ENCODE measurements at places on chromosomes 1 and 21. TPM values are rescaled to one million over a fixed set of nuclear protein-coding genes. Genes with fewer than 3 reads are reported as not detected.

TSNAX gene
- 26.4 TPM for total RNA-seq

DNA sequence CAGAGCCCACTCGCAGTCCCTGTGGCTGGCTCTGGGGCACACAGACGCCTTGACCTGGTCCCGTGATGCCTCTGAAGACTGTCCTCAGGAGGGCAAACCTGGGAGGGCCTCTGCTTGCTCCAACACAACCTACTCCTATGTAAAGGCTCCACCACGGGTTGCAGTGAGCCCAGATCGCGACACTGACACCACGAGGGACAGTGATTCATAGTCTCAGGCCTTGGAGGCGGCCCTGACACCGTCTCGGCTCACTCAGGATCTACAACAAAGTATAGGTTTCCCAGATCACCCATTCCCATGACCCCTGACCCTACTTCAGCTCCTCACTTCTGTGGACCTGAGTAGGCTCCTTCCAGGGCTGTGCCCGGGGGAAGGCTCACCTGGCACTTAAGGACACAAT, 28.0 kb downstream of the NOL9 start:
- no peak for DNase-seq

HMGN2 gene
- 562 TPM for total RNA-seq

DNA sequence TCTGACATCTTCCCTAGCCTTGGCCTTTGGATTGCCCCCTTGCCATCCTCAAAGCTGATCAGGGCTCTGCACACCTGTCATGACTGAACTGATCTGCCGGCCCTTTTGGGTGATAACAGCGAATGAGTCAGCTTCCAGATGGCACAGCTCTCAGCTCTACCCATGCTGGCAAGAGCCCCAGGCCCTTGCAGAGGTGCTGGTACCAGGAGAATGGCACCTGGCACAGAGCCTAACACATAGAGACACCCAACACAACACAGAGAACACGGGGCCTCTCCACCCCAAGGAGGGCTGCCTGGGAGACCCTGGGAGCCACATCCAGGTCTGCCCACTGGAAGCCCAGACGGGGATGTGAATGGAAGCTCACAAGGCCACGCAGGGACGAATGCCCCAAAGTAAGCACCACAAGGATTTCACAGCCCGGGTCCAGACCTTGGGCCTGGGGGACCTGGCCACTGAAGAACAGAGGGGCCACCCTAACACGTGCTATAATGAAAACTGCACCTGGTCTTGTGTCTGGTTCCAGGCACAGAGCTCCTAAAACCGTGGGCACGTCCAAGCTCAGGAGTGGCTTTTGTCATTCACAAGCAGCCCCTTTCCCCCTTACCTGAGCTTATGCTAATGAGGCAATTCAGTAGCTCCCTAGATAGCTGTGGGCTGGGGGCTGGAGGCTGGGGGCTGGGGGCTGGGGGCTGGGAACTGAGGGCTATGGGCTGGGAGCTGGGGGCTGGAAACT, 160.5 kb downstream of the NPHP4 start:
- no peak for DNase-seq

- peak; percentile 17 for DNase-seq
These were observed 1528.6 kb upstream of the TPTE start for GRCh38 chr21:8992731-8993174.

THEM5 gene
- total RNA-seq: not detected

PADI3 gene
- total RNA-seq: not detected

DNA sequence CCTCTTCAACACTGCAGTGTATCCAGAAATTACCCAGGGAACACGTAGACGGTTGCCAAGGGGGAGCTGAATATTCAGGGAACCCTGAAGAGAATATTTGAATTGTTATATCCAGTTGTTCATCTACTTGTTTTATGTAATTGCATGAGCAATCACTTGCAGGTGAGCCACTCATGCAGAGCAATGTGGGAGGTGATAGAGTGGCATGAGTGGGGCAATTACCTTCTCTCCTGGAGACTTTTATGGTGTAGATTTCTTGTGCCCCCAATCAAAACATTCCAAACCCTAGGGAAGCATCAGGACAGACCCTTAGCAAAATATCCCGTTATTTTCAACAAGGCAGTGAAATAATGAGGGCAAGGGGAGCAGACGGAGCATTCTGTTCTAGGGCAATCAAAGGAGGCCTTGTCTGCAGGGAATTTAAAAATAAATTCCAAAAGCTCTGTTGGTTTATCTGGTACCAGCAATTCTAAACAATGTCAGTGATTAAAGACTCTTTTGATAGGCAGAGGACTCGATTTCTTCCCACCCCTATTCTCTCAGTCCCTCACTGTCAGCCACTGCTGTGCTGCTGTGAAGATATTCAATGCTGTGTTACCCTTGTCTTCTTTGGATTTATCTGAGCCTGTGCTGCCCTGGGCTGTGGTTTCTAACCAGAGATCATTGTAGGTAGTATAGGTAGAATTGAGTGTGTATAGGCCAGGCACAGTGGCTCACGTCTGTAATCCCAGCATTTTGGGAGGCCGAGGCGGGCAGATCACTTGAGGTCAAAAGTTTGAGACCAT, 180.2 kb upstream of the MAP1LC3C start:
- DNase-seq: no peak

DSCAM gene
- not detected for total RNA-seq

DNA sequence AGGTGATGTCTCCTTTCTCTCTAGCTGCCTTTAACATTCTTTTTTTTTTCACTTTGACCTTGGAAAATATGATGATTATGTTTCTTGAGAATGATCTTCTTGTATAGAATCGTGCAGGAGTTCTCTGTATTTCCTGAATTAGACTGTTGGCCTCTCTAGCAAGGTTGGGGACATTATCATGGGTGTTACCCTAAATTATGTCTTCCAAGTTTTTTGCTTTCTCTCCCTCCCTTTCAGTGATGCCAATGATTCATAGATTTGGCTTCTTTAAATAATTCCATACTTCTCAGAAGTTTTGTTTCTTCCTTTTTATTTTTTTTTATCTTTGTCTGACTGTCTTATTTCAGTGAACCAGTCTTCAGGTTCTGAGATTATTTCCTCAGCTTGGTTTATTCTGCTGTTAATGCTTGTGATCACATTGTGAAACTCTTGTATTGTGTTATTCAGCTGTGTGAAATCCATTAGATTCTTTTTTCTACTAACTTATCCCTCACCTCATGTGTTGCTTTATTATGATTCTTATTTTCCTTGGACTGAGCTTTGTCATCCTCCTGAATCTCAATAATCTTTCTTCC, 268.4 kb upstream of the NRIP1 start:
- no peak for DNase-seq

HSPG2 gene
- total RNA-seq: 3,960 TPM

LDLRAD2 gene
- 0.42 TPM for total RNA-seq

DNA sequence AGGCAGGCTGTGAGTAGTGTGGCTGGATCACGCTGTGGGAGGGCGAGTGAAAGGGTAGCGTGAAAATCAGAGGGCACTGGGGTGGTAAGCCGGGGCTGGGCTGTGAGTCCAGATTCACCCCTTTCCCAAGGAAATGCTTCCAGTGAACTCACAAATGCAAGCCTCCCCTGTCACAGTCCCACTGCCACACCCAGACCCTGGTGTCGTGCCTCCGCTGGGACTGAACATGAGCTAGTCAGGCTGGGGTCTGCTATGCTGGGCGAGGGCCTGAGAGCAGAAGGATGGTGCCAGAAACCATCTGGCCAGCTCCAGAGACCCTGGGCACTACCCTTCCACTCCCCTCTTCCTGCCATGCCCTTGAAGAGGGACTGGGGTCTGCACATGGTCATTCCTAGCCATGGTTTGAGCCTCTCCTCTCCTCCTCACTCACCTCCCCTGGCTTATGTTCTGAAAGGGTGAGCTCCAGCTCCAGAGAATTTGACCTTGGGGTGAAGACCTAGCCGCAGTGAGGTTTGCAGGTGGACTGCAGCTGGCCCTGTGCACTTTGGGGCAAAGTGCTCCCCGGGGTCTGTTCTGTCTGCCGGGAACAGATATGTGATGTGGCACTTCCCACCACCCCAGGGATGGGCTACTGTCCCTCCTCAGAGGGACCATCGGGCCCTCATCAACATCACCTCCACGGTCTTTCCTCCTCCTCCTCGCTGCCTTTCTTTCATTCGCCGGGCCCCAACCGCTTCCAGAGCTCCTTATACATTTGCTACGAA, 365.6 kb downstream of the RPS6KC1 start:
- no peak for DNase-seq

DNA sequence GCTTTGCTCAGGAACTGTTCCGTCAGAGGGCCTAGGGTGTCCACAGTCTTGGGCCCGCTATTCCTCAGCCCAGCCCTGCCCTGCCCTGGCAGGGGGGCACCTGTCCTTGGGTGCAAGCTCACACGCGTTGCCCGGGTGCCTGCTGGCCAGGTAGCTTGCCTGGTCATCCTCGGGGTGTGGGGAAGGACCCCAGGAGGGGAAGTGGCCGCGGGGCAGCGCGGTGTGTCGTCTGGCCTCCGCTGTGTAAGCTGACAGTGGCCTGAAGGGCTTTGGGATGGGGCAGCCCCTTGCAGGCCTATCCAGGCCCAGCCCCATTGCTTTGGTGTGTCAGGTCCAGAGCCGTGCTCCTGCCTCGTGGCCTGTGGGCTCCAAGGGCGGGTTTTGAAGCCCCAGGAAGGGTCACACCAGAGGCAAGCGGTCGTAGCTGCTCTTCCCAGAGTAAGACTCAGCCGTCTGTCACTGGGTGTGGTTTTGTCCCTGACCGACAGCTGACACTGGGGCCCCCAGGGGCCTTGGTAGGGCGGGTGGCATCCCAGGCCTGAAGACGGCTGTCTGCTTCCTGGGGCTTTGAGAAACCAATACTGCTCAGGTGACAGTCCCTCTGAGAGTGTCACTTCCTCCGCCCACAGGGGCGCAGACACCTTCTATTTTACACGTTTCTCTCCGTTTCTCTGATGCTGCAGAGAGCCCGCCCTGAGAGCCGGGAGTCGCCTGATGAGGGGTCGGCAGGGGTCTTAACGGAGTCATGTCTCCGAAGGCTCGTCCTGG, 72.1 kb downstream of the SKI start:
- no peak for DNase-seq

DNA sequence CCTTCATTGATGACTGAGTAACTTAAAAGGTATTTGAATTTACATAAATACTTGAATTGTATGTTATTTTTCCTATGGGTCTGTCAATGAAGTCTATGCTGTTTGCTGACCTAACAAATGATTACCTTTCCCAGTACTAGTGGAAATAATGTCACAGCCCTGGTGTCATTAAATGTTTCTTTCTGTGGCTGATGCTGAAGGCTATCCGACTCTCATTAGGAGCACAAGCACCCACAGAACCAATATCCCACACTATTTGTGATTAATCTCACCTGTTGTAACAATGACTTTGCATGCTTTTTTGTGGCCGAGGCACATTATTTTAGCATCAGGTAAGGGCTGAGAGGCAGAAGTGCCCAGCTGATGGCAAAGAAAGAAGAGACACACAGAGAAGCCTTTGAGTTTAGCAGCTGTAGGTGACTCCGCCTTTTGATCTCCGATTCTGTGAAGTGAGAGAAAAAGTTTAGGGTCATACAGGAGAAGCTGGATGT, 25.8 kb upstream of the TRIM45 start:
- DNase-seq: no peak

DNA sequence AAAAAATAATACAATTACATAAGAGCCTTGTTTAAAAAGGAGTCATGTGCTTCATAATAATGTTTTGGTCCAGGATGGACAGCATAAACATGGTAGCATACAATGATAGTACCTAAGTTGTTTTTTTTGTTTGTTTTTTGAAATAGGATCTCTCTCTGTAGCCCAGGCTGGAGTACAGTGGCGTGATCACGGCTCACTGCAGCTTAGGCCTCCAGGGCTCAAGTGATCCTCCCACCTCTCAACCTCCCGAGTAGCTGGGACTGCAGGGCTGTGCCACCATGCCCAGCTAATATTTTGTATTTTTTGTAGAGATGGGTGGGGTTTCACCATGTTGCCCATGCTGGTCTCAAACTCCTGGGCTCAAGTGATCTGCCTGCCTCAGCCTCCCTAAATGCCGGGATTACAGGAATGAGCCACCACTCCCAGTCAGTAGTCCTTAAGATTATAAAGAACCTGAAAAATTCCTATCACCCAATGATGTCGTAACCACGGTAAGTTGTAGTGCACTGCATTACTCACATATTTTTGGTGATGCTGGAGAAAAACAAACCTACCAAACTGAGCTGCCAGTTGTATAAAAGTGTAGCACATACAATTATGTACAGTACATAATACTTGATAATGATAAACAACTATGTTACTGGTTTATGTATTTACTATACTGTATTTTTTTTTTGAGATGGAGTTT, 22.4 kb upstream of the RCOR3 start:
- DNase-seq: no peak

GRCh38 chr1:95168761-95169351, 51.7 kb downstream of the TLCD4 start:
- no peak for DNase-seq

CAMK2N1 gene
- 11.9 TPM for total RNA-seq

SEC22B gene
- 26.5 TPM for total RNA-seq

YOD1 gene
- 5.9 TPM for total RNA-seq

ERG gene
- 223 TPM for total RNA-seq

- DNase-seq: no peak
These were observed 253.1 kb upstream of the DUSP10 start for GRCh38 chr1:221994939-221995338.

Measured in endothelial cell of umbilical vein (primary cell).